ENCODE measurements at places on chromosomes 12 and 14. TPM values are rescaled to one million over a fixed set of nuclear protein-coding genes. Genes with fewer than 3 reads are reported as not detected.

DNA sequence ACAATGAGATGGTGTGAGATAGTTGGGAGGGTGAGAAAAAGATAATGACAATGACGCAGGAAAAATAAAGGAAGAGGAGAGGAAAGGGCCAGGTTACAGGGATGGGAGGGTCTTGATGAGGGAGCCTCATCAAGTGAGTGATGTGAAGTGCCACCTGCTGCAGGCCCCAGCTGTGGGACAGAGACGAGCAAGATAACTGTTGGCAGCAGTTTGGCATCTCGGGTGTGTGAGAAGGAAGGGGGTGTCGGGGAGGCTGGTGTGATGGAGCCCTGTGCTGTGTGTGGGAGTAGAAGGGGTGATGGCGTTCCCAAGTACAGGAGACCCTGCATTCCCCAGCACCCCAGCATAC, 11.4 kb upstream of the TAC3 start:
- no peak for DNase-seq

KRT83 gene
- total RNA-seq = not detected

SELPLG gene
- 3.5 TPM for total RNA-seq

DNA sequence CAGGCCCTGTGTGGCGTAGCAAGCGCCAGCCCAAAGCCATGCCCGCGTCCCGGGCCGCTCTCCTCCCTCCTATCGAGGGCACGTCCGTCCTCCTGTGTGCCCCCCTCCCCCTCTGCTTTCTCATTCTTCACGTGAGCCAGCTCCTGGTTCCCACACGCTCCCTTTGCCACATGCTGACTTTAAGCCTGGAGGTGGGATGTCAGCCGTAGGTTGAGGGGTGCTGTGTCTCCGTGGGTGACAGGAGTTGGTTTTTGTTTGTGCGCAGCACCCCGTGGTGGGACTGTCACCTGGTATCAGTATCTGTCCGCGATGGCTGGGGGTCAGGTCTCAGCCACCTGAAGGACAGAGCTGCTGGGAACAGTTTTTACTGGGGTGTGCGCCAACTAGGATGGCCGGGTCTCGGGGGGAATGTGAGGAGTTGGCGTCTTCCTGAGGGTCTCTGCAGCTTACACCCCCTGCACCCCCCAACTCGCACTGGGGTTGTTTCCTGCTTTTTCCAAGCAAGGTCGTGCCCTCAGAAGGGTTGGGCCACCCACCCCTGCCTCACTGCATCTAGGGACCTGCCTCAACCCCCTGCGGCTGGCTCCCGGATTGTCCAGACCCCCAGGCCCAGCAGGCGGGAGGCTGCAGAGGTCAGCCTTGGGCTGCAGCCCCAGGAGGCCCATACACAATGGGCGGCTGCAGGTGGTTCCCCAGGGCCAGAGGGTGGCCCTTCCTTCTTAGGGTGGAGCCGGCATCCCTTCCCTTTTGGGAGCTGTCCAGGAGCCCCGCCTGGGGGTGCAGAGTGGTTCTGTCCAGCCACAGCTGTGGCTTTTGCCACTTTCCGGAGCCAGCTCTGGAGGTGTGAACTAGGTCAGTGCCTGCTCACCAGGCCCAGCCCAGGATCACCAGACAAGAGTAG, 7.3 kb downstream of the ULK1 start:
- no peak for DNase-seq

FAR2 gene
- total RNA-seq = 2.4 TPM

GRCh38 chr12:19456176-19456575, 16.9 kb downstream of the AEBP2 start:
- DNase-seq = no peak

TSHR gene
- not detected for total RNA-seq

- no peak for DNase-seq
Measured at GRCh38 chr12:14892726-14893505, 7.3 kb upstream of the MGP start.

DNA sequence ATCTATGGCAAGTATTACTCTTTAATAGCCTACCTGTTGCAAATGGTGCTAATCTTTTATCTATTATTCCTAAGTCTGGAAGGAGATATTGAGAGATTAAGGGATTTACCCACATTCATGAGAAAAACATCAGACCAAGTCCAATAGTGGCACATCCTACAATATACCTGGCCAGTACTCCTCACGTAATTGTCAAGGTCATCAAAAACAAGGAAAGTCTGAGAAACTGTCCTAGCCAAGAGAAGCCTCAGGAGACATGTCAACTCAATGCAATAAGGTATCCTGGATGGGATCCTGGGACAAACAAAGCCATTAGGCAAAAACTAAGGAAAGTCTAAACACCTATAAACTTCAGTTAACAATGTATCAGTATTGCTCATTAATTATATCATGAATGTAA, 12.5 kb downstream of the NR2C1 start:
- no peak for DNase-seq
